Omental fat pad (tissue), 4 donors: ENCODE measurements at places on chromosomes 5 and 9. TPM values are rescaled to one million over a fixed set of nuclear protein-coding genes. Genes with fewer than 3 reads are reported as not detected.

Gene DNAJC18
- total RNA-seq = 6.6 TPM

Gene C9orf72
- total RNA-seq = 48.6 TPM

- no peak for DNase-seq
Measured at GRCh38 chr5:61002611-61003355, 57.8 kb downstream of the NDUFAF2 start.

GRCh38 chr5:135564331-135564730 is 14.5 kb downstream of the CXCL14 start:
- no peak for DNase-seq

- DNase-seq = no peak
Measured at GRCh38 chr9:126125177-126125576, 201.5 kb upstream of the MVB12B start.

GRCh38 chr5:145917288-145917687 is 19.1 kb upstream of the SH3RF2 start:
- DNase-seq = no peak

DNA sequence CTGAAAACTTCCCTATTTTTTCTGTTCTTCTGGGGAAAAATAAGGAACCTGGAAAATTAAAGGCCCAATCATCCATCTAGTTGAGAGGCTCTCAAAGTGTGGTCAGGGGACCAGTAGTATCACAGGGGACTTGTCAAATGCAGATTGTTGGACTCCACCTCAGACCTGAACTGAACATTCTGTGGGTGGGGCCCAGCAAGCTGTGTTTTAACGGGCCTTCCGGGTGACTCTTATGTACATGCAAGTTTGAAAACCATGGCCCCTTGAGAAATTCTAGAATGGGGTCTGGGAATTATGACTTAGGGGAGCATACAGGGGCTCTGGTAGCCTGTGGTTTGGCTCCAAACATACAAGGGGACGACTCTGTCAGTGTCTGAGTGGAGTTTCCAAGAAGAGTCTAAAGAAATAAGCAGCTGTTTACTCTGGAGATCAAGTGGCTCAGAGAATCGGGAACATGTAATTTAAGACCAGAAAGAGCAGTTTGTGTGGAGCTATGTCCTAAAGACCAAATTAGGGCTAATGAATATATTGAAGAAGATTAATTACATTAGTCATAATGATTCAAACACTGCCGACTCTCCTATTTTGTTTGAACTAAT is 177.4 kb downstream of the SLC28A3 start:
- DNase-seq = no peak

GRCh38 chr5:116652196-116652729 is 77.6 kb upstream of the SEMA6A start:
- peak; percentile 25 for DNase-seq
